ENCODE measurements at places on chromosomes 5 and 9.

GRCh38 chr9:82489201-82489821 is 500.7 kb downstream of the SPATA31D1 start:
- DNase-seq = no peak

DNA sequence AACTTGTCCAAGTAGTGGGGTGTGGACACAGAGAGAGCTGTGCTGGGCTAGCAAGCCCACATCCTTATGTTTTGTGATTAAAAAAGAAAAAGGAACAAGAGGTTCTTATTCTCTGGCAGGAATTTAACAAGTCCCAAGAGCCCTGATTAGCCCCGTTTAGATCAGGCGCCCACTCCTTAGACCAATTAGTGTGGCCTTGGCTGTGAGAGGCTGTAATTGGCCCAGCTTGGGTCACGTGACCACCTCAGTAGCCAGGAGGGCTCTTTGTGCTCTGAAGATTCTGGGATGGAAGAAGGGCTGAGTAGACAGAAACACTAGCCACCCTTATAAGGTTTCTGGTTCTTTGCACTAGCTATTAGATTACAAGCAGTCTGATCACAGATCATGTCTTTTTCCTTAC is 31.1 kb downstream of the GCNT4 start:
- DNase-seq = no peak

- no peak for DNase-seq
These were observed 69.6 kb downstream of the GABBR2 start for GRCh38 chr9:98639133-98639532.

- DNase-seq = no peak
These were observed 166.8 kb downstream of the NR3C1 start for GRCh38 chr5:143236682-143237081.

GRCh38 chr5:161342886-161343285 is 203.6 kb downstream of the GABRB2 start:
- no peak for DNase-seq

GRCh38 chr9:115596746-115597080 is 478.8 kb upstream of the TNC start:
- no peak for DNase-seq

GRCh38 chr9:130171226-130172148 is 717 bp upstream of the NCS1 start:
- no peak for DNase-seq

- no peak for DNase-seq
These were observed 124.8 kb upstream of the SLC1A3 start for GRCh38 chr5:36481454-36482120.

DNA sequence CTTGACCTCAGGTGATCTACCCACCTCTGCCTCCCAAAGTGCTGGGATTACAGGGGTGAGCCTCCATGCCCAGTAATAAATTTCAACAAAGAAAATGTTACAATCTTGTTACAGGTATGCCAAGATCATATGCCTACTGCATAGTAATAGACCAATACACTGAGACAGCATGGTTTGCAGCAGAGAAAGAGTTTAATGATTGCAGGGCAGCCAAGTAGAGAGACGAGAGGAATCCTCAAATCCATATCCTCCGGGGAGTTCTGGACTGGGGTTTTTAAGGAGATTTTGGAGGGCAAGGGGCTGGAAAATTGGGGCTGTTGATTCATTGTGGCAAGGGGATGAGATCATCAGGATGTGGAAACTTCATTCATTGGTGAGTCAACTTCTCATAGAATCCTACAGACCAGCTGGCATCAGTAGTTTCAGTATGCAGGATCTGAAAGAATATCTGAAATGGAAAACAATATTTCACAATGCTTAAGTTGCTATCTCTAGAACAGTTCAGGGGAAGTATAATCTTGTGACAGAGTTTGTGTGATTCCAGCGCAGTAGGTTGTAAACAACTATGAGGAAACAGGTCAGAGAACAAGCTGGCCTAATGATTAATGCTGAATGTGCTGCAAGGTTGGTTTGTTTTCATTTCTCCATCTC is 14.8 kb upstream of the TUT7 start:
- DNase-seq = no peak

- DNase-seq = no peak
These were observed 48.8 kb downstream of the MAST4 start for GRCh38 chr5:66645039-66645438.
